Right ventricle myocardium superior (tissue), 1 donor: ENCODE measurements at places on chromosomes 4 and X. TPM values are rescaled to one million over a fixed set of nuclear protein-coding genes. Genes with fewer than 3 reads are reported as not detected.

- DNase-seq: no peak
Measured at GRCh38 chr4:138238521-138239292, 3.4 kb downstream of the SLC7A11 start.

DNA sequence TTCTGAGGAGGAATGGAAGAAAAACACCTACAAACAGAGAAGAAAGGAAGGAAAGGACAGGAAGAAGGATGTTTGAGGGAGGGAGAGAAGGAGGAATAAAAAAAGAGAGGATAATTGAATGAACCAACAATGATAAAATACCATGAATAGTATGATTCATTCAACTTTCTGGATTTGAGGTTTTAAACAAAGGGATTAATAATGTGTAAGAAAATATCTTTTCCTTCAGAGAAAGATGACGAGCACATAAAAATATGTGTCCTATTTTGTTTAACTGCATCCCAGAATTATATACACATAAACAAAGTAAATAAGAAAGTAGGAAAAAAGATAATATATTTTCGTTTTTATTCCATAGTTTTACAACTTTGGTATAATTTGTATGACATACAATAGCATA, 1380.4 kb downstream of the STIM2 start:
- DNase-seq: no peak

Gene HHIP
- not detected for total RNA-seq

DNA sequence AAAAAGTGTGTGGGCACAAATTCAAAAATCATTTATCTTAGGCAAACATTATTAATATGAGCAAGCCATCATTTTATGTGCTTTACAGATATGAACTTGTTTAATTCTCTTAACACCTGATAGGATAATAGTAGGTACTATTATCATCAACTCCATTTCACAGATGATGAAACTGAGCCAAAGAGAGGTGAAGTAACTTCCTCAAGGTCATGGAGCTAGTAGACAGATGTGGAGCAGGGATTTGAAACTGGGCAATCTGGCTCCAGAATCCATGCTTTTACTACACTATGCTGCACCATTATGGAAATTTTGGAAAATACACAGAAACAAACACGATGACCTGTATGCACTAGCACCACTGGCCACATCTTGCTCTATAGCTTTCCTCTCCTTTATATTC, 1.0 kb upstream of the PIN4 start:
- DNase-seq: no peak

Gene TBC1D9
- 10.0 TPM for total RNA-seq
